Right cardiac atrium (tissue), 5 donors: ENCODE measurements at places on chromosomes 2 and 18. TPM values are rescaled to one million over a fixed set of nuclear protein-coding genes. Genes with fewer than 3 reads are reported as not detected.

DNA sequence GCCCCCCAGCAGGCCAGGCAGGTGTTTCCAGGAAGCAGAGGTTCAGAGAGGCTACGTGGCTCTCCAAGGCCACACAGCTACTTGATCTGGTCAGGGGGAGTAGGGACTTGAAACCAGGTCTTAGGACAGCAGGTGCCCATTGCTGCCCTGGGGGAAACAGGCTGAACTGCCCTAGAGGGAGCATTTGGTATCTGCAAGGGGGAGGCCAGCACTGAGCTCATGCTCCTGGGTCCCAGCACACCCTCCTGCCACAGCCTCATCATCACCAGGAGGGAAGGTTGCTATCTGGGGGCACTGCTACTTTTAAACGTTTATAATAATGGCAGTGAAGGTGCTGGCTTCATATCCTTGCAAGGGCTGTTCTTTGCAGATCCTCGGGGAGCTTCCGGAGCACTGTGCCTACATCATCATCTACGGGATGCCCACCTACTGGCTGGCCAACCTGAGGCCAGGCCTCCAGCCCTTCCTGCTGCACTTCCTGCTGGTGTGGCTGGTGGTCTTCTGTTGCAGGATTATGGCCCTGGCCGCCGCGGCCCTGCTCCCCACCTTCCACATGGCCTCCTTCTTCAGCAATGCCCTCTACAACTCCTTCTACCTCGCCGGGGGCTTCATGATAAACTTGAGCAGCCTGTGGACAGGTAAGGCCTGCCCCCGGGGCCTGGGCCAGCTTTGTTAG is 36.1 kb downstream of the ABCG8 start:
- DNase-seq: no peak

GRCh38 chr2:194104687-194105086 is 1552.3 kb upstream of the SLC39A10 start:
- DNase-seq: no peak

- DNase-seq: no peak
Measured at GRCh38 chr18:62464266-62464665, 58.6 kb upstream of the ZCCHC2 start.

Gene VPS54
- 8.5 TPM for polyA plus RNA-seq

Gene HOXD11
- not detected for polyA plus RNA-seq

DNA sequence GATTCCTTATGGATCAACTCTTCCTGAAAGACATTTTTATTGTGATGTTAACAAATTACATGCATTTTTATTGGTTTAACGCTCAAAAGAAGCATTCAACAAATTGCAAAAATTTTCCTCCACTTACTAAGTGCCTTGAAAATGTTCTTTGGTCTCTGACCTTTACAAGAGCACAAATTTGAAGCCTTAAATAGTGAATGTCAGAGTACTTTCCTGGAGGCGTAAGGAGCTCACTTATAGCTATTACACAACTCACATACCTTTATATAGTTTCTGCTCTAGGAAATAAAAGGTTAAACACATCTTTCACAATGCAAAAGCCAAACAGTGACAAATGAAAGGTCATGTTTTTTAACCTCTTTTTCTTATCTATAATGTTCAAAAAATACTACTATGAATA is 405.7 kb upstream of the ZNF804A start:
- no peak for DNase-seq

GRCh38 chr2:75491129-75491753 is 69.5 kb downstream of the EVA1A start:
- no peak for DNase-seq

- DNase-seq: no peak
Measured at GRCh38 chr18:5447442-5447841, 96.4 kb downstream of the EPB41L3 start.

- no peak for DNase-seq
Measured at GRCh38 chr2:198254536-198255090, 450.2 kb downstream of the PLCL1 start.
